NCI-H2171 treated with DMSO at 0.1 percent for 48 hours (cell line): ENCODE measurements at places on chromosomes 13 and 19.
A peak's percentile ranks its signal among the peaks of the same experiment; 100 is the strongest.

- DNase-seq = no peak
These were observed 866.7 kb upstream of the SPRY2 start for GRCh38 chr13:81207636-81208035.

- DNase-seq = no peak
These were observed 68.3 kb upstream of the NPAS1 start for GRCh38 chr19:46951171-46951986.

DNA sequence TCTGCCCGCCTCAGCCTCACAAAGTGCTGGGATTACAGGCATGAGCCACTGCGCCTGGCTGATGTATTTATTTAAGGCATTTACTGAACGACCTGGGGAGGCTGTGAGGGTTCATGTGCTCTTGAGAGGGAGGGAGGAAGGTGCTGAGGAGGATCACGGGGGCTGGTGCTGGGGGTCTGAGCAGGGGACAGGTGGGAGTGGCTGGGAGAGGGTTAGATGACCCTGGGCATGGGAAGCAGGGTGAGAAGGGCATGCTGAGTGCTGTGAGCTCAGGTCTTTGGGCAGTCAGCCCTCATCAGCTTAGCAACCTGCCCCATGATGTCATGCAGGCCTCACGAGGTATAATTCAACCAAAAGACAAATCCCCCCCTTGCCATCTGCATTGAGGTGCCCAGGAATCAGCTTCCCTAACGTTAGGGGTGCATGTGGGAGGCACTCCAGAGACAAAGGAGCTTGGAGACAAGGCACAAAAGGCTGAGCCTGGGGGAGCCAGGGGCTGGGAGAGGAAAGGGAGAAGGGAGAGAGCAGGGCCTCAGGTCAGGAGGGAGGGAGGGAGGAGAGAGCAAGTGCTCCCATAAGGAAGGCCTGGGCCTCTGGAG is 36.4 kb downstream of the SUGP2 start:
- no peak for DNase-seq

DNA sequence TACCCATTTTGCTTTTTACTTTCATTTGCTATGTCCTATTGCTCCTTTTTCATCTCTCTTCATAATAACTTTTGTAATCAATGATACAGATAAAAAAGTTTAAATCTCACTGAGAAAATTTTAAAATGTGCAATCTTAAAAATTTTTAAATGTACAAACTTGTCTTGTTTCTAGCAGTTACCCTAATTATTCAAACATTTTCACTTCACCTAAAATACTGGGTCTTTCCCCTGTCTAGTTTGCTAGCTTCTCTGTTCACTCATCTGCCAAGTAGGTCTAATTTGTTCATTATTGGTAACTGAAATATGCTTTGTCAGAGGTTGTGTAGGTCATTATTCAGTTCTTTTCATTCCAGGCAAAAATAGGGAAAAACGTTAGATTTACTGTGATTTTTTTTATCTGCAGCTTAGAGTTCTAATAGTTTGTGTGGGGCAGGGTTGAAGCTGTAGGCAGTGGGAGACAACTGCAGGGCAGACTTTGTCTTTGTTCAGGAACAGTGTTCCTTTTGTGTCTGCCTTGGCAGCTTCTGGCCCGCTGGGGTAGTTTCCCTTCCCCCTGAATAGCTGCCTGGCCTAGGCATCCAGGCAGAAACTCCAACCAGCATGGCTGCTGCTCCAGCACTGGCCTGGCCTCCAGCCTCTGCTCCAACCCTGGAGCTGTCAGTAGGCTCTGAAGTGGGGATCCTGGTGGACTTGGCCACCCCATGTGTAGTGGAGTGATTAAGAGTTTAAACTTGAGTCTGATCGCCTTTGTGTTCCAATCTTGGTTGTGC is 48.5 kb downstream of the WDFY2 start:
- no peak for DNase-seq

GRCh38 chr13:85286081-85286480 is 513.1 kb downstream of the SLITRK6 start:
- DNase-seq = no peak

DNA sequence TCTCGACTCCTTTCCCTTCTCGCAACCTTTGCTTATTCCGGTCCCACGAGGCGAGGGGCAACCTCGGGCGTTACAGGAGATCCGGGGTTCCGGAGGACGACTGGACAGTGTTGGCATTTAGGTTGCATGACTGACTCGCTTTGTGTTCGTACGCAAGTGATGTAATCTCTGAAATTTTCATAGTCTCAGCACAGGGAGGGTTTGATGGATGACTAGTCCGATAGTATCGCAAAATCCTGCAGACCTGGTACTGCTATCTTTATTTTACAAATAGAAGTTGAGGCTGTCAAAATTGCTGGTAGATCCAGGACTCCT is 342 bp downstream of the DDX49 start:
- DNase-seq = no peak

DNA sequence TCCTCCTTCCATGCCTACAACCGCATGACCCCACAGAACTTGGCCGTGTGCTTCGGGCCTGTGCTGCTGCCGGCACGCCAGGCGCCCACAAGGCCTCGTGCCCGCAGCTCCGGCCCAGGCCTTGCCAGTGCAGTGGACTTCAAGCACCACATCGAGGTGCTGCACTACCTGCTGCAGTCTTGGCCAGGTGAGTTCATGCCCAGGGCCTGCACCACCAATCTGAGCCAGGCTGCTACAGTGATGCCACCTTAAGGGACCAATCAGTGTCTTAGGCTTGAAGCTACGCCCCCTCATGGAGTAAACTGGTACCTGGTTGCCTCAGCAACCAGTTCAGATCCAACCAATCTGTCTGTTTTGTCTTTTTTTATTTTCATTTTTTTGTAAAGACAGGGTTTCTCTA is 5.2 kb downstream of the SYDE1 start:
- DNase-seq = no peak

DNA sequence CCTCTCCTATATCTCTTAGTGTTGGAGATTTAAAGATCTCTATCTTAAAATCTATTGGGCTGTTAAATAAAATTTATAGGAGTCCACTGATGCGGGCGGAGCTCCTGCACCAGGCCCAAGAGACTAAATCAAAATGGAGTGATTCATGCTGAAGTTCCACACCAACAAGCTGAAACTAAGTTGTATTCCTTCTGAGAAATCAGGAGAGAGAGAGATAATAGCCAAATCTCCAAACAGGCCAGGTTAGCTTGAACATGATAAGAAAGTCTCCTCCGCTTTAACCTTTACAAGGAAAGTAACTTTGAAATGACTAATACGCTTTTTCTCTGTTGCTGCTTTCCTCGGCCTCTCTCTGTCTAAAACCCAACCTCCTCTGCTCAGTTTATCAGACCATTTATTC is 241.9 kb upstream of the NBEA start:
- no peak for DNase-seq

GRCh38 chr19:1384478-1385110 is 887 bp downstream of the NDUFS7 start:
- no peak for DNase-seq

DNA sequence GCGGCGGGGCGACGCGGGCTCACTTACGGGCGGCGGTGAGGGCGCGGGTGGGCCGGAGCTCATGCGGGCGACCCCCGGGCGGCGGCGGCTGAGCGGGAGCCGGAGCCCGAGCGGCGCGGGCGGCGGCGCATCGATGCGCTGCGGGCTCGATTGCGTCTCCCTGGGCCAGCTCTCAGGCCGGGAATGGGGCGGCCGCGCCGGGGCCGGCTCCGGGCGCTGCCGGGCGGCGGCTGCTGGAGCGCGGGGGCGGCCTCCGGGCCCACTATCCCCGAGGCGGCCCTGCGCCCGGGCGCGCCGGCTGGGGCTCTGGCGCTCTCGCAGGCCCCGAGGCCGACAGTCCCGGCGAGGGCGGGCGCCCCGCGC is 1.4 kb upstream of the TSHZ3 start:
- DNase-seq = peak; percentile 4

DNA sequence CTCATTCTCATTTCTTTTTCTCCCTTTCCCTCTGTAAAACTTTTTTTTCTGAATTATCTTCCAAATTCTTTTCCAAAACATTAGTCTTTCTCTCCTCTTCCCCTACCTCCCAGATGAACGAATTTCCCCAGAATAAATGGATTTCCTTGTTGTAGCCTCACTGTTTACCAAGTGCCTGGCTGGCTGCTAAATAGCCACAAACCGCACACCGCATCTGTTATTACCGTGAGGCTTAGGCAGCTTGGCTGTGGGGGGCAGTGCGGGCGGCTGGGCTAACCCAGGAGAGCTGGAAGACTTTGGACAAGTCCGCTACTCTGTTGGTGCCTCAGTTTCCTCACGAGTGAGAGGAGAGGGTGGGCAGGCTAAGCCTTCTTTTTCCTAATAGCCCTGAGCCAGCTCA is 10.7 kb downstream of the IL17D start:
- DNase-seq = no peak

DNA sequence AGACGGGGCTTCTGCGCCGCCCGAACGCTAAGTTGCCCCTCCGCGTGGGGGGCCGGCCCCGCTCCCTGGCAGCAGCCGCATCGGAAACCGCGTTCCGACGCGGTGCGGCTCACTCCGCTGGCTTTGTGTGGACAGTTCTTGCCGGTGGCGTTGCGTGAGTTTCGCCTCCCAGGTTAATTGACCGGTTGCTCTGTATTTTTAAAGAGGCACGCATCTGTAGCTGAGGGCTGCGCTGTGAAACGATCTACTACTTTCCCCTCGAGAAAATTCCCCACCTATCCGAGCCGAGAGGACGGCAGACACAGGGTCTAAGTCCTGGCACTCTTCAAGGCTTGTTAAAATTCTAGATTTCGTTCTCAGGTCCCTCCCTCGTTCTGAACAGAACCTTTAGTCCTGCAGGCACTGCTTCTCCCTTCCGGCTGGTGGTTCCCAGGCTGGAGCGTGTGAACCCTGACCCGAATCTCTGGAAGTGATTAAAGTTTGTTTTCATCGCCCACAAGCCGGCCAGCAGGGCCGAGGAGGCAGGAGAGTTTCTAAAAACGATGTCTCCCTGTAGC is 933 bp downstream of the ARHGEF7 start:
- peak; percentile 20 for DNase-seq

GRCh38 chr19:571566-571974 is 826 bp upstream of the BSG start:
- peak; percentile 67 for DNase-seq

DNA sequence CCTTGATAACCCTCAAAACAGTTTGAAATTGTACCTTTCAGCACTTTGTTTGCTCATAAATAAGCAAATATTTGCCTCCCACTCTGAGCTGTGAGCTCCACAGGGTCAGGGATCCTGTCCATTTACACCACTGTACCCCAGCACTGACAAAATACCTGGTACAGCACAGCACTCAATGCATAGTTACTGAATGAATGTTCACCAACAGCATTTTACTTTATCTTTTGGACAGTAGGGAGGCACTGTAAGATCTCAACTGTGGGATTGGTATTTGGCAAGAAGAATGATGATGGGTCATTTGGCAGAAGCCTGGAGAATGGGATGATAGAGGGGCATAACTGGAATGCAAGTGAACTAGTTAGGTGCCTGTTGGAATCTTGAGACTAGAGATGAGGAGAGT is 127.2 kb upstream of the ARGLU1 start:
- DNase-seq = no peak

DNA sequence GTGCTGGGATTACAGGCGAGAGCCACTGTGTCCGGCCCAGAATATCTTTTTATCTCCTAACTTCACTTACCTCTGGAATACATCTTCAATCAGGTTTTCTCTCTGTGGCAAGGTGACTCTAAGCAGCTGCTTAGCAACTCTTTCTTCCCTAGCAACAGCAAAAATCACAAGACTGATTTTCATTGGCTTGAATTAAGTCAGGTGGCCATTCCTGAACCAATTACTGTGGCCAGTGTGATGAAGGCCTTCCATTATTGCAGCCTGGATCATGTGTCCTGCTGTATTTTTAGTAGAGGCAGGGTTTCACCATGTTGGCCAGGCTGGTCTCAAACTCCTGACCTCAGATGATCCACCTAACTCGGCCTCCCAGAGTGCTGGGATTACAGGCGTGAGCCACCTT is 9.0 kb upstream of the LTBP4 start:
- DNase-seq = peak; percentile 75

- DNase-seq = no peak
These were observed 8.4 kb downstream of the CSNK1A1L start for GRCh38 chr13:37097076-37097475.

DNA sequence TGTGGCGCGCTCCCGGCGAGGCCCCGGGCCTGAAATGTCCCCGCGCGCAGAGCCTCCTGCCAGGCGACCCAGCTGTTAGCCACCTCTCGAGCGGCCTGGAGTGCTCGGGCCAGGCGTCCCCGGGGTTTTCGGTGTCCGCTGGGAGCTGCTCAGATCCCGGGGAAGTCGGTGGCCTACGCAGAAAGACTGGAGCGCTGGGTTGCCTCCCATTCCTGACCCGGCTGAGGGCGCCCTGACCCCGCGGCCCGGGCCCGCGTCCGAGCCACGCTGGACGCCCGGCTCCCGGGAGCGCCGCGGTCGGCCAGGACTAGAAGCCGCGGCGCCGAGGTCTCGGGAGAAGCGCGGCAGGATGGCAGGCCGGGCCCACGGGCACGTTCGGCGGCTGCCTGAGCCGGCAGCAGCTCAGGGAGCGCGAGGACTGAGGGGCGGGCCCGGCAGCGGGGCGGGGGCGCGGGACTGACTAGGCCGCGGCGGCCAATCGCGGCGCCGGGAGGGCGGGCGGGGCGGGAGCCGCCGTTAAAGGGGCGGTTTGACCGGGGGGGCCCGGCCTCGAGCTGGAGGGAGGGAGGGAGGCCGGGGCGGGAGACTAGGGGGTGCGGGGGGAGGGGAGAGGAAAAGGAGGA is 1.3 kb upstream of the ZIC2 start:
- peak; percentile 84 for DNase-seq

DNA sequence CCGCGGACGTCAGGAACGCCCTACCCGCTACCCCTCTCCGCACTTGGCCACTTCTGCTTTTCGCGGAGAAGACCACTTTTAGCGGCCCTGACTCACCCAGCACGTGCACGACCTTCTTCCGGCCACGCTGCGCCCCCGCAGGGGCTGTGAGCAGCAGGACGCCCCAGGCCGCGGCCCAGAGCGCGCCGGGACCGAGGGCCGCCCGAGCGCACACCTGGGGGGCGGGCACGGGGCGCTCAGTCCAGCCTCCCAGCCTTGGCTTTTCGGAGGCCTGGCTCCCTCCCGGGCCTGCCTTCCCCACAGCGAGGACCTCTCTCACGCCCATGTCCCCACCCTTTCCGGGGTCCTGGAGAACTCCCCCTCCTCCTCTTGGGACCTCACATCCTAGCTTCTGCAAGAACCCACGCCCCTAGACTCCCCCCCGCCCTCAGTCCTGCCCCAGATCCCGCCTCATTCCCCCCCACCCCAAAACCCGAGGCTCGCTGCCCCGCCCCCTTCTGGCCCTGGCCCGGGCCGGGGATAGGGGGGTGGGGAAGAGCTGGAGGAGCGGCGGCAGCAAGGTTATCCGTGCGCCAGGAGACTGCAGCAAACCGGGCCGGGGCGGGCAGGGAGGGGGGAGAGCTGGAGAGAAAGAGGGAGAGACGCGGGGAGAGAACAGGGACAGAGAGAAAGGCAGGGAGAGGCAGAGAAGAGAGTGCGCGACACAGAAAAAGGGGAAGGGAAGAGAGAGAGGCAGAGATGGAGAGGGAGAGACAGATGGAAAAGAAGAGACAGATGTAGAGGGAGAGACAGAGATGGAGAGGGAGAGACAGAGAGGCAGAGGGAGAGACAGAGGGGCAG is 11.5 kb downstream of the TM6SF2 start:
- no peak for DNase-seq

DNA sequence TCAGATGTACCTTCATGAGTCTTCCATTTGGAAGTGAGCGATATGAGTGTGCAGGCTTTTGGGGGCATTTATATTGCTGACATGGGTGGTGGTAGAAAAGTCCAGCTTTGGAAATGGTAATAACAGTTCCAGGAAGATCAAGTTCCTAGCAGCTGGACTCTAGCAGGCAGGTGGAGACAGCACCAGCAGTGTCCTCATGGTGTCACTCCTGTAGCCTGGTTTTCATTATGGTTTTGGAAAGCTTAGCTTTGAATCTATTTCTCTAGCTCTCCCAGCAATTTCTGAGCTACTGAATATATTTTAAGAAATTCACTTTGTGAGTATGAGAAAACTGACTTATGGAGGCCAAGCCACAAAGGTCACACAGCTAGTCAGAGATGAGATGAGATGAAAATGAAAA is 523.2 kb upstream of the HTR2A start:
- no peak for DNase-seq
